ENCODE measurements at places on chromosomes 6 and 20. TPM values are rescaled to one million over a fixed set of nuclear protein-coding genes. Genes with fewer than 3 reads are reported as not detected.

GRCh38 chr6:3738381-3739131 is 13.0 kb downstream of the PXDC1 start:
- peaks cover 57% of the 10 kb centered on the region for H3K36me3 ChIP-seq
- peak overlapping the region; percentile 91 for H3K27ac ChIP-seq
- DNase-seq, result no peak
- H3K27me3 ChIP-seq, result no peaks in the 10 kb centered on the region
- H3K4me1 ChIP-seq, result peaks cover 99% of the 10 kb centered on the region

Gene POU5F1
- total RNA-seq, result not detected

- H3K36me3 ChIP-seq, result no peaks in the 10 kb centered on the region
- DNase-seq, result no peak
- peaks cover 2% of the 10 kb centered on the region for H3K4me1 ChIP-seq
- no peak overlapping the region for H3K27ac ChIP-seq
- H3K4me3 ChIP-seq, result no peak overlapping the region
- H3K27me3 ChIP-seq, result peaks cover 23% of the 10 kb centered on the region
Measured at GRCh38 chr6:170179616-170180324, 111.1 kb downstream of the DLL1 start.

- H3K36me3 ChIP-seq, result no peaks in the 10 kb centered on the region
- peak overlapping the region; percentile 31 for H3K4me3 ChIP-seq
- peaks cover 11% of the 10 kb centered on the region for H3K27me3 ChIP-seq
- DNase-seq, result no peak
- H3K27ac ChIP-seq, result no peak overlapping the region
Measured at GRCh38 chr6:1596088-1596852, 13.4 kb upstream of the FOXC1 start.

- peaks cover 26% of the 10 kb centered on the region for H3K4me1 ChIP-seq
- peak overlapping the region; percentile 40 for H3K4me3 ChIP-seq
- peaks cover 1% of the 10 kb centered on the region for H3K36me3 ChIP-seq
Measured at GRCh38 chr20:51428401-51429143, 113.9 kb downstream of the NFATC2 start.

Measured in chondrocyte (in vitro differentiated cells).